ENCODE measurements at places on chromosomes 2 and 18.

DNA sequence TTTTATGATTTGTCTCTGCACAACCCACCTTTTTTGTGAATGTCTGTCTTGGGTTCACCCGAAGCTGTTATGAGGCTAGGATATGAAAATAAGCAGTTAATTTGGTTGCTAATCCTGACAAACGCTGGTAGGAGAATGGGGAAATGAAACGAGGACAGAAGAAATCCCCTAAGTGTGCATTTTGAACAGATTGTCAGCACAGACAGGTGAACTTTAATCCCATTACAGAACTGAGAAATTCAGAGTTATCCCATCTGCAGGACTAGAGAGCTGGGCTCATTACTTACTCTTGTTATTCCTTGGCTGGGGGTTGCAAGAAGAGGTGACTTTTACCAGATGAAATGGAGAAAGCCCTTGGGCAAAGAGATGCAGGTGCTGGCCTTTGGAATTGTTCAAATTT lies 123.3 kb upstream of the NYAP2 start:
- no peak for DNase-seq

GRCh38 chr2:44945676-44946371 lies 4.3 kb downstream of the SIX3 start:
- DNase-seq, result no peak

DNA sequence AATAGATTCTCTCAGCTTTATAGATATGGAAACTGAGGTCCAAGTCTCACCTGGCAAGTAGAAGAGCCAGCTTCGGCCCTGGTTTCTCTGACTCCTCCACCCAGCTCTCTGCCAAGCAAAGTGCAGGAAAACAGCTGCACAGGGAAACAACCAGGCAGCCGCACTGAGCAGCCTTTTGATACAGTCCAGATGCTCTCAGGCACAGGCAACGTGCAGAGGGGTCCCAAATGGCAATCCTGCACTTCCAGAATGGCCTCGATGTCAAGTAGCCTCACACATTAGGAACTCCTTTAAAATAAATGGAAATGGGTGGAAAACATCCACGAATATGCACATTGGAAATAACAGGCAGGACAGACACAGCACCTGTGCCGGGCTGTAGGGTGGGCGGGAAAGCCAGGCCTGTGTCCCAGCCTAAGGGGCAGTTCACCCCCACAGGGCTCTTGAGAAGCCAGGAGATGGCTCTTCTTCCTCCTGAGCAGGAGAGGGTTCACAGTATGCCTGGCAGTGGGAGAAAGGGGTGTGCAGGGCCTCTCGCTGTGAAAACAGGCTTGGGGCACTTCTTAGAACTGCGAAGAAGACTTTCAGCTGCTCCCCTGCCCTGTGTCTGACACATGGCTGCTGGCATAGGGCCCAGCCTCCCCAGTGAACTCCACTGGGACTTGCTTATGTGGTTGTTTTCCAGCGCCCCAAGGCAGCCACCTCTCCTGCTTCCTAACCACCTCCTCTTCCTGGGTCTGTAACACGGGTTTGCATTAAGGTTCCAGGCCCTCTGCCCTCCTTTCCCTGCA lies 63.9 kb upstream of the TUBA3E start:
- no peak for DNase-seq

DNA sequence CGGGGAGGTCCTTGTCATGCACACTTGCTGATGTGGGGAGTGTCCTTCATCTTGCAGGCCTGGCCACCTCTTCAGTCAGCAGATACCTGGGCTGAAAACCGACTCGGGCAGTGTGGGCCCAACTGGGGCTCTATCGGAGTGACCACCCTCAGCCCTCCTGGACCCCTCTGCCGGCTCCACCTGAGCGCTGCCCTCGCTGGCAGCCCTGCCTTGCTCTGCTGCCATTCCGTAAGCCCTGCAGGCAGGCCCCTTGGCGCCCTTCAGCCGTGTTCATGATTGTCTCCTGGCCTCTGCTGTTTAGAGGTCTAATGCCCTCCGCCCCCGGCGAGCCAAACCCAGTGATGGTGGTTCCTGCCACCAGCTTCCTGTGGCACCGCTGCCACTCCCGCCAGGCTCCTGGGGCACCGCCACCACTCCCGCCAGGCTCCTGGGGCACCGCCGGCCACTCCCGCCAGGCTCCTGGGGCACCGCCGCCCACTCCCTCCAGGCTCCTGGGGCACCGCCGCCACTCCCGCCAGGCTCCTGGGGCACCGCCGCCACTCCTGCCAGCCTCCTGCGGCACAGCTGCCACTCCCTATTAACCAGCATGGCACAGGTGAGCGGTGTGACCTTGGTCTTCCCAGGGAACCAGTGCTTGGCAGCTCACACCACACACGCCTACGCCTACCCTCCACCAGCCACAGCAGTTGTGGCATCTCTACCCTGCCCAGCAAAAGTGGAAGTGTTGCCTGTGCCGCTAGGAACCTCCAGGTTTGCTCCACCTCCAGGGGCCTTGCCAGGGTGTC lies 15.9 kb downstream of the CAPN10 start:
- no peak for DNase-seq

- no peak for DNase-seq
These were observed 1.2 kb downstream of the MEX3C start for GRCh38 chr18:51196118-51196810.

GRCh38 chr2:184581391-184581790 lies 16.9 kb upstream of the ZNF804A start:
- no peak for DNase-seq

DNA sequence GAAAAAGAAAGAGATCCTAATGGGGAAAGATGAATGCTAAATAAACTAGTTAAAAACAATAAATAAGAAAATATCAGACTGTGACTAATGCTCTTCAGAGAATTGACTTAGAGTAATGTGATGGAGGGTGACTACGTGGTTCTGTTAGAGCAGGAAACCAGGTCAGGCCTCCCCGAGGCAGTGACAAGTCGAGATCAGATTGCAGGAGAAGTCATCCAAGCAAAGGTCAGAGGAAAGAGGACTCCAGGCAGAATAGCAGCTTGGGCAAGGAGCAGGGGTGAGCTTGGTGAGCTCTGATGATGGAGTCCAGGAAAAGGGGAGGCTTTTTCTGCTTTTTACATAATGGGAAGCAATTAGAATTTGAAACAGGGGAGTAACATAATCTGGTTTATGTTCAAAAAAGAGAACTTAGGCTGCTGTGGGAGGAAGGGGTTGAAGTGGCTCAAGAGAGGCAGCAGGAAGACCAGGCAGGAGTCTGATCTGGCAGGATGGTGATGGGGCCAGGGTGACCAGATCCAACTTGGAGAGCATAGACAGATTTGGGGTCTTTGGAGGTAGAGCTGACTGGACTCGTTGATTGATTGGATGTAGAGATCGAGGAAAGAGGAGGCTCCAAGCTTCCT lies 27.3 kb upstream of the ITGB6 start:
- DNase-seq, result no peak

DNA sequence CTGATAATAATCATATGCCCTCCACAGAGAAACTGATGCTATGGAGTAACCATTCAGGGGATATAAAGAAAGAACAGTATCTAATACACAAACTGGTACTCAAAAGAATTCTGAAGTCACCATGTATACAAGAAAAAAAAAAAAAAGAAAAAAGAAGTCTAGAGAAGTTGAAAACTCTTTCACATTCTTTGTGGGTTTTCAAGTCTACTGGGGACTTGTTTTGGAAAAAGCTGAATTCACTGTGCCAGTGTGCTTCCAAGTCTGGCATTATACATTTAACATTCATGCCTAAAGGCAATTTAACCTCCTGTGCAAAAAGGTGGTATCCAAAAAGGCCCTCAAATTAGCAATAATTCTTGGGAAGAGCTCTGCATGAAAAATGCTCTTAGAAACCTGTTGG lies 94.8 kb upstream of the ITGB6 start:
- DNase-seq, result no peak

- no peak for DNase-seq
These were observed 1102.1 kb upstream of the KLHL29 start for GRCh38 chr2:22282916-22283315.

- DNase-seq, result peak; percentile 83
These were observed at the start of gene TFCP2L1 for GRCh38 chr2:121284463-121285449. Gene TFCP2L1, minus strand, starts transcription at chr2:121285202. Its CDS starts 93 bp downstream, at chr2:121285109.

DNA sequence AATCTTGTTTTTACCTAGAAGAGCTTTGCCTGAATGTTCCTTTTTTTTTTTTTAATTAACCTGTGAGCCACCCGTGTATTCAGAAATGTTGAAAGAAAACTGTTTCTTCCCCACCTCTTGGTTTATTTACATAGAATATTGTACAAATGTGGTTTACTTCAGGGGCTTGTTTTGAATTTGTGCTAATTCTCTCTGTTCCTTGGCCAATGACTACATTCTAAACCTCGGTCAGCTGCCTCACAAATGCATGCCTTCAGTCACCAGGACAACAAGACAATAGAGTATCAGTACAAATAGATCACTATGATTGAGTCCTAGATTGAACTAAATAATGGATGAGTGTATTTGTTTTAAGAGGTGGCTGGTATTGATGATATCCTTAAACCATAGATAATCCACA lies 36.0 kb downstream of the AGFG1 start:
- no peak for DNase-seq

- DNase-seq, result no peak
These were observed 558.2 kb upstream of the LINC00305 start for GRCh38 chr18:64707052-64707451.

GRCh38 chr2:140348826-140349225 lies 1568.6 kb upstream of the NXPH2 start:
- no peak for DNase-seq

GRCh38 chr2:106536490-106536889 lies 49.3 kb downstream of the CD8B2 start:
- no peak for DNase-seq

DNA sequence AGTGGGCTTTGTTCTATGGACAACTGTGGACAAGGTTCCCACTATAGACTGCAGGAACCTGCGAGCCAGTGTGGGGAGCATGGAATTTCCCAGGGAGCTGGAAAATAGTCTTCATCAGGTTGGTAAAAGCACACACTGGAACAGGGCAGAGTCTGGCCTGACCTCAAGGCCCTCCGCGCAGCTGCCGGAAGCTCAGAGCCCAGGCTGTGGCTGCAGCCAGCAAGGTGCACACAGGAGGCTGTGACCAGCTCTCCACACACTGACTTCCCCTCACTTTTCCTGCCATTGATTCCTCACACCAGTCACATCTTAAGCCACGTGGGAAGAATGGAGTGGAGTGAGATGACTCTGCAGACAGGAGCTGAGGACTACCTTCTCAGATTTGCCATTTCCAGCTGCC lies 19.1 kb downstream of the MAL start:
- no peak for DNase-seq

GRCh38 chr18:23661735-23662308 lies 889 bp downstream of the ANKRD29 start:
- no peak for DNase-seq

DNA sequence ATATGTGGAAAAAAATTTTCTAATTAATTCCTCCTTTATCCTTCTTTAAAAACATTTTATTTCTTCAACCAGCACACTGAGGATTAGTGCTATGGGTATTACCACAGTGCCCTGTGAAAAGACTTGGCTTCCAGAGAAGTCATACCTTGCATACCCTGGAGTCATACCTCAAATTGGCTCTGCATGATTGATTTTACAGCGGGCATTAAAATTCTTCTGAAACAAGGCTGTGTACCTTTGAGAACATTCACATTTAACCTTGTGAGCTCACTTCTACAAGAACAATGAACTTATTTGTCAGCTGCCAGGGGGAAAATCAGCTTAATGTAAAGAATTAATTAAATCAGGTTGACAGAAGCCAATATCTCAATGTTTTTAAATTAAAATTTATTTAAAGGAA lies 44.6 kb downstream of the SLC35F5 start:
- DNase-seq, result peak; percentile 48

- DNase-seq, result peak; percentile 49
These were observed 680 bp downstream of the DTNB start for GRCh38 chr2:25672494-25673299.

- DNase-seq, result no peak
These were observed 2.4 kb upstream of the RIF1 start for GRCh38 chr2:151407281-151407680.

- peak; percentile 14 for DNase-seq
These were observed 245.7 kb downstream of the MTX2 start for GRCh38 chr2:176514805-176515500.

DNA sequence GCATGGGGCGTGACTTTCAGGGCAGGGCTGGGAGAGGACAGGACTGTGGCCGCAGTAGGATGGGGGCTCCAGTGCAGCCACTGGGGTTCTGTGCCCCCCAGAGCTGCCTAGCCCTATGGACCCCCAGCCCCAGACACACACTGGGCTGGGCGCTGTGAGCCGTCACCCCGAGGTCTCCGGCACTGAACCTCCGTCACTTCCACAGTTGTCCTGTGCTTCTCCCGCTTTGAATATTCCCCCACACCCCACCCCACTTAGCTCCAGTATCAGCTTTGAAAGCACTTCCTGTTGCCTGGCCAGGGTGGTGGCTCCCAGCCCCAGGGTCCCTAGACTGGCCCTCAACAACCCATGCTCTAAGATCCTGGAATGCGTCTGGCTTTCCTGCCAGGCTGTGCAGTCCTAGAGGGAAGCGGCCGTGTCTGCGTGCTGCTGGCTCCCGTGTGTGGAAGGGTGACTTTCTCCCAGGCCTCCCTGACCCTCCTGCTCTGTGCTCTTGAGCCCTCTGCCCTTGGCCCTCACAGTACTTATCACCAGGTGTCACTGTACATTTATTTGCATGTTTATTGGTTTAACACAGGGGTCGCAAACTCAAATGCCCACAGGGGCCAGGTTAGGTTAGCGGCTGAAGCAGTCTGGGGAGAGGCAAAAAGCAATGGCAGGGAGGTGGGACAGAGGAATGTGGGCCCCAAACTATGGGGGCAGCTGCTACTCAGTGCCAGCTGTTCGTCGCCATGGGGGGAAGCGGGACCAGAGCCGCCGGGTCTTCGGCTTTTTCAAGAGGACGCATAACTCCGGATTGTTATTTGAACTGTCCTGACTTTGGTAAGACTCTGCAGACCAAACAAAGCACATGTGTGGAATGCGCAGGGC lies 9.9 kb downstream of the OBSL1 start:
- DNase-seq, result peak; percentile 25

- no peak for DNase-seq
These were observed 29.3 kb upstream of the NFATC1 start for GRCh38 chr18:79366177-79367094.

DNA sequence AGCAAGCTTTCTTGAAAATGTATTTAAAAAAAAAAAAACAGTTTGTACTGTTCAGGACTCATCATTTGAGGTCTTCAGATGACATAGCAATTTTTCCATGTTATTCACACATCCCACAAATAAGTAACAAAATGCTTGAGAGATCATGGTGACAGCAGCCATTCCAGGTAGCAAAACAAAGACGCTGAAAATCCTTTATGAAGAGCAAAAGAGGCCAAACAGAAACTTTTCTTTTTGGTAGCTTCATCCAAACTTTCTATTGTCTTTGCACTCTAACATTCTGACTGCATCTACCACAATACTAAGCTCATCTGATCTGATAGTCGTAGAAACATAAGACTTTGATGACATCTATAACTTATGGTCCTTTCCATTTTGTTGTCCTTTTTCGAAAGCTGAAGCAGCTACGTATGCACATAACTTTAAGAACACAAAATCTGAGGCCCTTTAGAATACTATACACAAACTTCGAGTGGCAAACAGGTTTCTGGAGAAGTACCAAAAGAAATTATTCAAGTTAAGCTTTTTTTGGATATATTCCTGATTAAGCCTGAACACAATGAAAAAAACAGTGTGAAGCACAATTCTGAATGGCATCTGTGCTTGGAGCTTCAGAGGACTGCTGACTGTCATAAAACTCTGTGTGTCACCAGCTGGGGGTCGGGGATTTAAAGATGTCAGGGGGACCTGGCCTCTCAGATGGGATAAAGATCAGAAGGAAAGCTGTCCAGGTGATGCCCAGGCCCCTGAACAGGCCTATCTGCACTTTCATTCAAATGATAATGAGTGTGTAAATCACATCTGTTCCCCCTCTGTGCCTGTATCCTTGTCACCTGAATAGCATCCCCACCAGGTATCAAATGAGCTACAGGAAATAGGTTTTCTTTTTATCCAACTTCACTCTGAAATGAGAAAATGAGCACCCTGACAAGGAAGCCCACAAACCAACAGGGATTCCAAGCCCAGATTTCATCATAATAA lies 75.8 kb downstream of the ZEB2 start:
- no peak for DNase-seq
